ENCODE measurements at places on chromosomes 4 and X.

DNA sequence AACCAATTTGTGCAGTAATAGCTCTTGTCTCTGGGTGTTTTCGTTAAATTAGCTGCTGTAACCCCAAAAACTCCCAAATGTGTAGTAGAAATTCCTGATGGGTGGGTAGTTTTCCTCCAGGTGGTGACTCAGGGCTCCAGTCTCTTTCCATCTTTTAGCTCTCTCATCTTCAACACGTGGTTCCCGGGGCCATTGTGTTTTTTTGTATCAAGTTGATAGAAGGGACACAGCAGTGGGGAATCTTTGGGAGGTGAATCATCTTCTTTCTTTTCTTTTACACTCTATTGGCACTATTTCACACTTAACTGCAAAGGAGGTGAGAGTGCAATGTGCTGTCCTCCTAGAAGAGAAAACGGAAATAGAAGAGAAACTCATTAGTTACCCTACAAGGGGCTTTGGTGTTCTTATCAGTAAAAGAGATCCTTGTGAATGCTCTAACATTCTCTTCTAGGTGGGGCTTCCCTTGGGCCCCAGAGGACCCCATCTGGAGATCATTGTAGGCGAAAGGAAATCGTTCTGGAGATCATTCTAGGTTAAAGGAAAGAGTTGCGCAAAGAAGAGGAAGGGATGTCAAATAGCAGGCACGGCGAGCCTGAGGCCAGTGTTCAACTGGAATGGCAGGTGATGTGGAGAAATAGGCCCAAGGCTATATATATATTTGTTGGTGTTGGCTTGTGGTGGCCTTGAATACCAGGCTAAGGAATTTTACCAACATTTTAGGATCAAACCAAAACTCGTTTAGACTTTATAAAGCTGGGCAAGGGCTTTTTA, 68.2 kb upstream of the ACSL1 start:
- DNase-seq = no peak

GRCh38 chrX:153608376-153608775, 9.4 kb upstream of the CCNQ start:
- no peak for DNase-seq

DNA sequence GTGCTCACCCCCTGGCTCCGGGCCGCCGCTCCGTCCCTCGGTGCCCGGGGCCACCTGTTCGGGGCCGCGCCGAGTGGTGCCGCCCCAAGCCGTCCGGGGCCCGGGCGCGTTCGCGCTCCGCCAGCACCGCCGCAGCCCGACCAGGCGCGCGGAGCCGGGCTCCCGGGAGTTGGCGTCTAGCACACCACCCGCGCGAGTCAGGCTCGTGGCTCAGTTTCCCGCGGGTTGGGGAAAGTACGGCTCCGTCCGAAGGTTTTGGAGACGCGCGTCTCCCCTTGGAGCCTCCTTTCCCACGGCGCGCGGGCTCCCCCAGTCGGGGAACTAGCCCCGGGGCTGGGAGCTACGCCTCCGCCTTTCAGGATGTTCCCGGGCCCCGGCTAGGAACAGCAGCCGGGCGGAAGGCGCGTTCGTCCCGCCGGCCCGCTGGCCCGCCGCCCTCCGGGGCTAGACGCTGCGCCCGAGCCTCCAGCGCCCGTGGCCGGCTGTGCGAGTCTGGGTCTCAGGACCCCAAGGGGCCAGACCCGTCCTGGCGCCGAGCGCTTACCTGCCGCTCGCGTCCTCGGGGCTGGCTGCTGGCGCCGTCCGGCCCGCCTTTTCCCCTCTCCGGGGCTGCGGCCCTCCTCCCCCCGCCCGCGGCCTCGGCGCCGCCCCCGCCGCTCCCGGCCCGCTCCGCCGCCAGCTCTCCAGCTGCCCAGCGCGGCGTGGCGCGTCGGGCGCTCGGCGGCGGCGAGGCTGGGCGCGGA, at the start of gene ADGRG2:
TSS of gene ADGRG2 (minus strand) at position 571 of the 743 bp plus-strand sequence. CDS start 53,634 bp downstream, outside the sequence.
- peak; percentile 13 for DNase-seq

GRCh38 chr4:6999172-7000086, 43.7 kb upstream of the TADA2B start:
- no peak for DNase-seq

DNA sequence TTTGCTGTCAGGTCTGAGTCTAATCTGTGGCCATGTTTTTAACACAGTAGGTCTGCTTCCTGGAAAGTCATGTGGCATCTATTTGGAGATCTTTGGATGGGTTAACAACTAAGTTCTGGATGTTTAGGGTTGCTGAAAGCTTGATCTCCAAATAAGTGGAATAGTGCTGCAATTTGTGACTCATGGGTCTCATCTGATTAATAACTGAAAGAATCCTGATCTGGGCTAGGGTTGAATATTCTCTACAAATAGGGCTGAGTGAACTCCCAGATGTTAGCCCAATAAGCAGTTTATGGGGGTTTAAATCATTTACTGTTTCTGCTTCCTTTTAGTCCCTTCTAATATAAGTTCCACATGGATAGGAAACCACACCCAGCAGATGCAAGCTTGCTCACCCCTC, 23.1 kb downstream of the CT47C1 start:
- no peak for DNase-seq

DNA sequence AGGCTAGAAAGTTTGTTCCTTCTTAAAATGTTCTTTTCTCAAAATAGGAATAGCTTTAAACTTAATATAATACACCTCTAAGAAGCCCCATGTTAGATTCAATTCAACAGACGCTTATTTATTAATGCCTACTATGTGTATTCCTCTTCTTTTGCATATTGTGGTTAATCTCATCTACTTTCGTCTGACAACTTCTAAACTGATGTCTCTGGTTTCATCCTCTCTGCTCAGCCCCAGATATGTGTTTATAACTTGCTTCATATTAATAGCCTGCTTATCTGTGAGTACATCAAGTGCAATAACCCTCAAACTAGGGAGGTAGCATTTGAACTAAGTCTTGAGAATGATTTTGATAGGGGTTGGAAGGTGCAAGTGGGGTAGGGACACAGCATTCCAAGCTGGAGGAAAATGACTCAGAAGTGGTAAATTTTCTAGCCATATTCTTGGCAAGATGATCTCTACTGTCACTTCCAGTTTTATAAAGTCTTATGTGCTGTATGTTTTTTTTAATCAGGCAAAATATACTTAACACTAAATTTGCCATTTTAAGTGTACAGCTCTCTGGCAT, 37.0 kb downstream of the STK26 start:
- DNase-seq = no peak

- no peak for DNase-seq
These were observed 72.9 kb downstream of the CLNK start for GRCh38 chr4:10611673-10612072.

GRCh38 chr4:13496605-13497004, 12.5 kb upstream of the RAB28 start:
- DNase-seq = no peak

DNA sequence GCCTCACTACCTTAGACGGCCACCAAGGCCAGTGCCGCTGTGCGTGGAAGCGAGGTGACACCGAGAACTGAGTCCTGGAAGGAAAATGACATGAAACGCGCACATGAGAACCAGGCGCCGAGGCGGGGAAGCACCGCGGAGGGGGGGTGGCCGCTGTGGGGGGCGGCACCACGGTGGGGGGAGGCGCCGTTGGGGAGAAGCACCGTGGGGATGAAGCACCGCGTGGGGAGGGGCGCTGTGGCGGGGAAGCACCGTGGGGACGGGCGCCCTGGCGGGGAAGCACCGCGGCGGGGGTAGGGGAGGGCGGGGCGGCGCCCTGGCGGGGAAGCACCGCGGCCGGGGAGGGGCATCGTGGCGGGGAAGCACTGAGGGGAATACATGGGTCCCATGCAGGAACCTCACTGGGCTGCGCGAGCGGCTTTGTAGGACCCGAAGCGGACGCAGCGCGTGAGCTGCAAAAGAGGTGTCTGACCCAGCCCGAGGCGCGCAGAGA, 28.0 kb downstream of the PPP2R3B start:
- DNase-seq = no peak

GRCh38 chr4:118589471-118590055, 95.6 kb upstream of the METTL14 start:
- DNase-seq = no peak

DNA sequence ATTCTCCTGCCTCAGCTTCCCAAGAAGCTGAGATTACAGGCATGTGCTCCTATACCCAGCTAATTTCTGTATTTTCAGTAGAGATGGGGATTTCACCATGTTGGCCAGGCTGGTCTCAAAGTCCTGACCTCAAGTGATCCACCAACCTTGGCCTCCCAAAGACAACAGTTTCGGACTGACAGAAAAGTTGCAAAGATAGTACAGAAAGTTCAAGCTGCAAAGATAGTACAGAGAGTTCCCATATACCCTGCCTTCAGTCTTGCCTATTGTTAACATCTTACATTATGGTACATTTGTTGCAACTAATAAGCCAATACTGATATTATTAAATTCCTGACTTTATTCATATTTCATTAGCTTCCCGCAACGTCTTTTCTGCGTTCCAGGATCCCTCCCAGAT, 65.8 kb downstream of the SUPT20HL2 start:
- DNase-seq = peak; percentile 30

DNA sequence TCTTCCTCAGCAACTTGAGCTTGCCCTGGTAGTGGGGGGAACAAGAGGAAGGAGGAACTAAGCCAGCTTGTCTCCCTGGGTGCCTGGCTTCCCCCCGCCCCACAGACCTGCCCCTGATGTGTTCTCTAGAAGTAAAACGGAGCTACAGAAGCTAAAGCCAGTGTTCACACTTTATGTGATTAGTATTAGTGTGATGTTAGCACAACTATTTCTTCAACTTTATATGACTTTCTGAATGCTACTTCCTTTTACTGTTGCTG, 10.7 kb downstream of the RGS12 start:
- DNase-seq = no peak

DNA sequence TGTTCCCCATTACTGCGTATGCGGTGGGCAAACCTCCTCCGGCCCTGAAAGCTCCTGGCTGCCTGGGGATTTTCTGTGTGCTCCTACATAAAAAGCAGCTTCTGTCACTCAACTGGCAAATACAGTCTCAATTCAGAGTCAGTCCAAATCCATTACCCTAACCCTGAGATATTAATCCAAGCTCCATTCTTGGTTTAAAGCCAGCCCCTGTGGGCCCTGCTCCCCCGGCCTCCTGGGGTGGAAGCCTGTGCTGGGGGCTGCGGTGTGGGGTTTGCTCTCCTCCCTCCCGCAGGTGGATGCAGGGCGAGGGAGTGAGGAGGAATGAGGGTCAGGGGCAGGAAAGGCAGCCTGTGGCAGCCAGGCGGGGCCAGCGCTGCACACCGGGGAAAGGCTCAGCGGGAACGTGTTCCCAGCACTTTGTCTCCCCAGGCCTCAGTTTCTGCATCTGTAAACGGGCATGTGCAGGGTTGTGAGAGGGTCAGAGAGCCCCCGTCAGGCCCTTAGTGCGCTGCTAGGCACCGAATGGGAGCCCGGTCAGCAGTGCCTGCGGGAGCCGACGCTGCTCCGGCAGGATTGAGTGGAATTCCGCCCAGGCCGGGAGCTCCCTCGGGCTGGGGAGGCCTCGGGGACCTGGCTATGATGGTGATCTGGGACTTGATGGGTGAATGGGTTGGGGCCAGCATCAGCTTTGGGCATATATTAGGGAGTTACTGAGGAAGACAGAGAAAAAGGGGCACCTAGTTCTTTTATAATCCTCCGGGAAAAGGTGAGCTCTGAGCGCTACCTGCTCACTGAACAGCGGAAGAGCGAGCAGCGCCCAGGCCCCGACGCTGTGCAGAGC, 6.3 kb upstream of the RGS12 start:
- peak; percentile 15 for DNase-seq

DNA sequence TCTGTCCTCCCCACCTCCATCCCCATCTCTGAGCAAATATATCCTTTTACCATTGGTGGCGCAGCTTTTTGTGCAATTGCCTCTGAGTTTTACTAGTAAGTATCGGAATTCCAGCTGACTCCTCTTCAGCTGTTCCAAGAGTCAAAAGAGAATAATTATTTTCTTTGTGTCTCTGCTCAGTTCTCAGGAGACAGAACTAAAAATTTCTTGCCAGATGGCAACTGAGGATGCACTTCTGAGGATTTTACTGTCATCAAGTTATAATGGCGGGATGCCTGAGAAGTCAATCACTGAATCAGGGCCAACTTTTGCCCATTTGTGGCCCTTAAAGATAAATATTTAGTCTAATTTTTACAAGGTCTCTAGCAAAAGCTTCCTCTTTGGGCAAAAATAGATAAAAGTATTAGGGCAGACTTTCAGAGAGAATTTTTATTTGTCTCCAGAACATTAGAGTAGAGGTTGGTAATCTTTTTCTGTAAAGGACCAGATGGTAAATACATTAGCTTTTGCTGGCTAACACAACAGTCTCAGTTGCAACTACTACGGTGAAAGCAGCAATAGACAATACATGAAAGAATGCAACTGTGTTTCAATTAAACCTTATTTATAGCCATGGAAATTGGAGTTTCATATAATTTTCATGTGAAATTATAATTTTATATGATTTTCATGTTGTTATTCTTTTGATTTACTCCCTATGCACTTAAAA, 15.6 kb upstream of the ADGRA3 start:
- DNase-seq = no peak

GRCh38 chr4:147244786-147245185, 236.1 kb upstream of the EDNRA start:
- no peak for DNase-seq

DNA sequence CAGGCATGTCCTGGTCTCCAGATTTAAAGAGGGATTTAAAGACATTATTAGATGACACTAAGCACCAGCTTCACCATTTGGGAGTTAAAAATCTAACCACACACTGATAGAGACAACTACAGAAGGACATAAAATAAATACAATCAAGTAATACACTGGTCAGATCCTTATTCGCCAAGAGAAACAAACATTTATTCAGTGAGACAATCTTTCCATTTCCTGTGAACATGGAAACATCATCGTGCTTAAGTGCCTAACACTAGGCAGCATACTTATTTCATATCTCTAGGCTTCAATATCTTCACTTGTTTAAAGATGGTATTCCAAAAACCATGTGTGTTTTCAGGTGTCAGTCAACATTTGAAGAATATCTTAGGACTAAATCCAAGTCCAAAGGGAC, 103.6 kb downstream of the AREG start:
- DNase-seq = no peak

- DNase-seq = no peak
These were observed 175.6 kb downstream of the FBXO8 start for GRCh38 chr4:174107746-174108354.

DNA sequence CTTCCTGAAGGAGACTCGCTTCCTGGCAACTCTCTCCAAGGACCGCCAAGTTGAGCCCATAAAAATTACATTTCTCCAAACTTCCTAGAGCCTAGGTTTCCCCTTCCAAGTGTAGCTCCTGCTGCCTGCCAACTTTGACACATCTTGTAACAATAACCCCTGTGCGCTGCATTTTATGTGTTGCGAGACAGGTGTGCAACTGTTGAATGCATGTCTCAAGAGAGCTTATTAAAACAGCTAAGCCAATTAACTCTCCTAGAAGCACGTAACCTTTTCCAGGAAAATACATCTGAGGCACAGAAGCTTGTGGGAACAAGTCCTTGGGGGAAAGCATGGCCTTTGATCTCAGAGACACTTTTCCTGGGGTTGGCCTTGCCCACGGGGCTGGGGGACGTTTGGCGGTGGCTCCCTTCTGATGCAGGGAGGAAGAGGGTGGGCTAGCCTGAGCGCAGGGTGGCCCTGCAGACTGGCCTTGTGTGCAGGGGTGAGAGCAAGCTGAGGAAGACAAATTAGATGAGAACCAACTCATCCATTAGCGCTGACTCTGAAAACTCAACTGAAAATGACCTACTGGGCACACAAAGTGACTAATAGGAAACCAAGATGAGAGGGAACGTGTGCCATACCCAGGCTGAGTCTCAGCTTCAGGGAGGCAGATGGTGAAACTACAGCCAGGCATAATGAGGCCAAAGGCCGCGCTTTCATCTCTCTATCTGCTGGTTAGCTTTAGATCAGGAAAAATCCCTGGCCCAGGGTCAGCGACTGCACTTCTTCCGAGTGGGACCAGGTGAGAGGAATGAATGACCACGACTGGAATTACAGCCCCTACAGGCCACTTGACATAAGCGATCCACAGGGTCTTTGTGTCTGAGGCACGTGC, 75.3 kb downstream of the ENPP6 start:
- no peak for DNase-seq

GRCh38 chr4:80295826-80296225, 29.4 kb downstream of the FGF5 start:
- no peak for DNase-seq
